NCI-H2029 treated with DMSO at 0.1 percent for 48 hours (cell line): ENCODE measurements at places on chromosomes 13 and 19.

DNA sequence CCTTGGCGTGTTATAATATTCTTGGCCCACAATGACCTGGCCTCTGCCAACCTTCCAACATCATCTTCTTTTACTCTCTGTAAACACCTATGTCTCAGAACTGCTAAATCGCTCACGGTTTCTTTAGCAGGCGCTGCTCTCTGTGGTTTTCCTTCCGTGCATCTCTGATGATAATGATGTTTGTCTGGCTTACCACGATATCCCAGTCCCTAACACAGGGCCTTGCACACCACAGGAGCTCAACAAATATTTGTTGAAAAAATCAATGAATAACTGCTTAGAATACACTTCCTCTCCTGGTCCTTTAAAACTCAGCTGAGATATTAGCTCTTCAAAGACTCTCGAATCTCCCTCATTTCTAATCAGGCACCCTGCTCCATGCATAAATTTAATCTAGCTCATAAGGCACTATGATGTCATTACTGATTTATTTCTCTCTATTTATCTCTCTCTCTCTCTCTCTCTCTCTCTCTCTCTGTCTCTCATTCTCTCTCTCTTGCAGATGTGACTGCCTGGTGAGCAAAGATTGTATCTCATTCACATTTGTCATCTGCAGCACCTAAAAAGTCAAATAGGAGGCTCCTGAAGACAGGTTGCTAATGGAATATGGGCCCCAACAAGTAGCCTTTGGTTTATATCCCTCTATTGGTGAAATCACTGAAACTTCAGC, 206.4 kb downstream of the NHLRC3 start:
- DNase-seq: no peak

DNA sequence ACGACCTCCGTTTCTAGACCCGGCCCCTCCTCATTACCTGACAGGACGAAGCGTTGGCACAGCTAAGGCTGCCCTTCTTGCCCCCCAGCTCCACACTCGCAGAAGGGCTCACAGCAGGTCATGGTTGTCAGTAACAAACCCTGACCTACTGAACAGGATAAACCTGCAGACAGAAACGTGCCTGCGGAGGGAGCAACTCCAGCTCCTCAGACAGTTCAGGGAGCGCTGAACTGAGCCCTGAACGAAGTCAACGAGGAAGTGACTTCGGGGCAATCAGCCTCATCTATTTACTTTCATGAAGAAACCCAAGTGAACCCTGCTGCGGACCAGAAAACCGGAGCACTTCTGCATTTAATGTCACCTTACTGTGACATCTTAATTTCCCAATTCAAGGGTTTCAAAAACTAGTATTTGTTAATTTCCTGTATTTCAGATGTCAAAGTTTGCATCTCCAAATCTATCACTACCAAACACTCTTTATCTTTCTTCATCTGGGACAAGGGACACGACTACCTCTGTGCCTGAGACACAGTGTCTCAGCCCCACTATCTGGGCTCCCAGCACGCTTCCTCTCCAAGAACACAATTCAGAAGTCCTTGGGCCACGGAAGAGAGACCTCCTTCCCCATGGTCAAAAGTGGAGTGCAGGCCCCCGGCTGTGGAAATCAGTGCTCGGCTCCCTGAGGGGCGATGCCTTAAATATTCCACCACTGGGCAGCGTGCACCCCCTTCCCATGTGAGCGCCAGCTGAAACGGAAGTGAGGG, 40.2 kb downstream of the CARS2 start:
- no peak for DNase-seq

GRCh38 chr13:43405457-43405856, 381.3 kb downstream of the ENOX1 start:
- no peak for DNase-seq

GRCh38 chr19:2802826-2803225, 16.8 kb upstream of the ZNF554 start:
- DNase-seq: no peak

- DNase-seq: peak; percentile 4
Observed at GRCh38 chr19:10998045-10998533, 37.3 kb downstream of the SMARCA4 start.

DNA sequence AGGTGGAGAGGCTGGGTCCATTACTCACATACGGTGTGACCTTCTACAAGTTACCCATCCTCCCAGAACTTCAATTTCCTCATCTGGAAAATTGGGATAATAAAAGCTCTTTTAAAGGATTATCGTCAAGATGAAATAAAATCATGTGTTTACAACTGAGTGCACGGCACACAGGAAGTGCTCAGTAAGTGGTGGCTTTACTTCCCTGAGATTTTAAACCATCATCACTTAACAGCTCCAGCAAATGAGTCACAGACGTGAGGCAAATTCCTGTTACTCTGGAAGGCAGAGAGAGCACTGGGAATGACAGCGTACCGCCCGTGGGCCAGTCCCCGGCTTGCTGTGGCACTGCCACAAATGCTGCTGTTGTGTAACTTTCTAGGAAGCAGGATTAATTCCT, 64.1 kb downstream of the MRPL57 start:
- no peak for DNase-seq
